ENCODE measurements at places on chromosomes 3 and 15.

DNA sequence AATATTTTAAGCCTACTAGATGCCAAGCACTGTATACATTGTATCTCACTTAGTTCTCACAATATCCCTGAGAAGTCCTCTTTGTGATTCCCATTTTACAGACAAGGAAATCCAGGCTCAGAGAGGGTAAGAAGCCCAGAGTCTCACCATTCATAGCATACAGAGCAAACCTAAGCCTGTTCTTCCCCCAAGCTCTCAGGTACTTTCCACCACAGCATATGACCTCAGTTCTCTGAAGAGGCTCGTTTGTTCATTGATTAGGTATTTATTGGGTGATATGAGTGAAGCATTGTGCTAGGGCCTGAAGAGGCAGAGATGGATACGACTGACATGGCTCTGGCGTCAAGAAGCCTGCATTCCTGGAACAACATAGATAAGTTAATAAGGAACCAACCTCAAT is 310.9 kb upstream of the UMPS start:
- DNase-seq, result no peak

DNA sequence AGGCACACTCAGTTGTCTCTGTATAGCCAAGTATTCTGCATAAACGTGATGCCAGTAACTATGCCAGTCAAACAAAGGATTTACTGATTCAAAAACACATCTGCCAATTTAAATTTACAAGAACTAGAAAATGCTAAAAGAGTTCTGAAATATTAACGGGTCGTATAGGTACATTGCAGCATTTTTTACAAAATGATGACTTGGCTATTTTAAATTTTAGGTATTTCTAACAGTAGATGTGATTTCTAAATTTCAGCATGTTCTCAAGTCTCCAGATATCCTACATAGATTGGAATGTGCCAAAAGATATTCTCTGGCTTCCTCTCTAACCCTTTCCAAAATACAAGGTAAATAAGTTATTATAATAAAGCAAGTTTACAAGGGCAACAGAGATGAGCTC is 60.3 kb downstream of the MORC1 start:
- no peak for DNase-seq

GRCh38 chr15:80265021-80265420 is 13.0 kb upstream of the CTXND1 start:
- DNase-seq, result peak; percentile 16

DNA sequence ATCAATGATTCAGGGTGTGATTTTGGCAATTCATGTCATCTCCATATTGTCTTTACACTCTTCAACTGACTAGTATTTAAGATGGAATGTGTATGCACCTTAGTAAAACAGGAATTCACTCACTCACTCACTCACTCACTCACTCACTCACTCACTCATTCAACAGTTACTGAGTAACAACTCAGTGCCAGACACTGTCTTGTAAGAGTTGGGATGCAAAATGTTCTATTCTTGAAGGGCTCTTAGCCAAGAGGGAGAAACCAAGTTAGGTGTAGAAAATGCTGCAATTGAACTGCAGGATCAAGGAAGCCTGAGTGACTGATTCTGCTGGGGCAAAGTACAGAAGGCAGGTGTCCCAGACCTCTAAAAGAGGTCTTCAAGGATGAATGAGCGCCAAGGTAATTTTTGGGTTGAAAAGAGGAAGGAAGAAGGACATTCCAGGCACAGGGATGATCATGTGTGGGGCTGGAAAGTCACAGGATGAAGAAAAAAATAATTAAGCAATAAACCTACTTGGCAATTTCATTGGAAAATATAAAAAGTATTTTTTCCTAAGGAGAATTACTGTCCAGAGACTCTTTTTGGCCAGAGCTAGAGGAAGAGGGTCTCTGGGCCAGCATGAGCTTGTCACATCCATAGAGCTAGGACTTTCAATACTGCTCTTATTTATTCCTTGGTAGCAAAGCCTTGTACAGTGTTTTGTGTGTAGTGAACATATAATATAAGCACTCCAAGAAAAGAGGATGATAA is 58.9 kb upstream of the ETV5 start:
- no peak for DNase-seq

DNA sequence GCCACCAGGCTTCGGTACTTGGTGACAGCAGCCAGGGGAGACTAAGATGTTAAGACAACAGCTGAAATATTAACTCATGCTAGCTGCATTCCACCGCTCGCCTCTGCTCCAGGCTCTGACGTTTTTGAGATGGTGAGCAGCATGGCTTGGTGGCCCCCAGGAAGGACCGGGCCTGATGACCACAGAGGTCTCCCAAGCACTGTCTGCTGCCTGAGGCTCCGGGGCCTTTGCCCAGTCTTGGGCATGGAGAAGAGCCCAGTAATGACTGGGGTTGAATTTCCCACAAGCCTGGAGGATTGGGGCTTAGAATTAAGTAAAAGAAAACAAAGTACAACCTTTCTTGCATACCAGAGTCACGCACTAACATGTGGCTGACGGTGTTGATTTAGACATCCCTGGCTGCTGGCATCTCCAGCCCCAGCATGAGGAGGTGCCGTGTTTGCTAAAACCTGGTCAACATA is 243.6 kb upstream of the LYSMD4 start:
- DNase-seq, result no peak

DNA sequence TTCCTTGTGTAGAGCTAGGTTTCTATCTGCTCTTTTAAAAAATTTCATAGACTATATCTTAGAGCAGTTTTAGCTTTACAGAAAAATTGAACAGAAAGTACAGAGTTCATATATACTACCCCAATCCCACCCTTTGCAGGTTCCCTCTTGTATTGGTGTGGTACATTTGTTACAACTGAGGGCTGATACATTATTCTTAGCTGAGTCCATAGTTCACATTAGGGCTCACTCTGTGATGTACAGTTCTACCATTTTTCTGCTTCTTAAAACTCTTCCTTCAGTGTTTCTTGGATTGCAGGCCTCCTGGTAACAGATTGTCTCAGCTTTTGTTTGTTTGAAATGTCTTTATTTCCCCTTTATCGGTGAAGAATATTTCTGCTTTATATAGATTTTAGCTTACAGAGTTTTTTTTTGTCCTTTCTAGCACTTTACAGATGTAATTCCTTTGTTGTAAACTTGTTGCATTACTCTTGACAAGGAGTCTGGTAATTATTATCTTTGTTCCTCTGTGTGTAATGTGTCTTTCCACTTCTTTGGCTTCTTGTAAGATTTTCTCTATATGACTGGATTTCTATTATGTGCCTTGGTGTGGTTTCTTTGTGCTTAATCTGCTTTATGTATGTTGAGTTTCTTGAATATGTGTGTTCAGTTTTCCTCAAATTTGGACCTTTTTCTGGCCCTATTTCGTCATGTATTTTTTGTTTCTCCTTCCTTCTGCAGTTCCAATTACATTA is 25.3 kb downstream of the MEF2A start:
- no peak for DNase-seq

- DNase-seq, result no peak
These were observed 12.3 kb downstream of the TCF12 start for GRCh38 chr15:56930669-56931313.

GRCh38 chr3:19213603-19214220 is 65.4 kb downstream of the KCNH8 start:
- DNase-seq, result no peak

GRCh38 chr3:851098-851790 is 241.6 kb upstream of the CNTN6 start:
- no peak for DNase-seq

DNA sequence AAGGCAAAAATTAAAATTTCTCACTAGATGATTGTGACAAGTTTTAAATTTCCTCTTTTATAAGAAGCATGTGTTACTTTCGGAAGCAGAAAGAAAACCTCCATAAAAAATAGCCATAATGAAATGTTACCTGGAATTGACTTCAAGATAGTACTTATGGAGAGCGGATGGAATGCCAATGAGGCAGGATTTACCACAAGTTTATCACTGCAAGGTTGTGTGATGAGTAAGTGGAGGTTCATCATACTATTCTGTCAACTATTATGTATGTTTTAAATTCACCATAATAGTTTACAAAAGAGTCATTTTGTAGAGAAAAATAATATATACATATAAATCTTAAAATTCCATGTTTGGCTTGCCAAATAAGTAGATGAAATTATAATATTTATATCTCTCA is 230.3 kb downstream of the SCAPER start:
- no peak for DNase-seq

- no peak for DNase-seq
These were observed 100.2 kb upstream of the AKAP13 start for GRCh38 chr15:85280203-85280602.

- DNase-seq, result no peak
These were observed 424.8 kb downstream of the LPP start for GRCh38 chr3:188578576-188579363.

DNA sequence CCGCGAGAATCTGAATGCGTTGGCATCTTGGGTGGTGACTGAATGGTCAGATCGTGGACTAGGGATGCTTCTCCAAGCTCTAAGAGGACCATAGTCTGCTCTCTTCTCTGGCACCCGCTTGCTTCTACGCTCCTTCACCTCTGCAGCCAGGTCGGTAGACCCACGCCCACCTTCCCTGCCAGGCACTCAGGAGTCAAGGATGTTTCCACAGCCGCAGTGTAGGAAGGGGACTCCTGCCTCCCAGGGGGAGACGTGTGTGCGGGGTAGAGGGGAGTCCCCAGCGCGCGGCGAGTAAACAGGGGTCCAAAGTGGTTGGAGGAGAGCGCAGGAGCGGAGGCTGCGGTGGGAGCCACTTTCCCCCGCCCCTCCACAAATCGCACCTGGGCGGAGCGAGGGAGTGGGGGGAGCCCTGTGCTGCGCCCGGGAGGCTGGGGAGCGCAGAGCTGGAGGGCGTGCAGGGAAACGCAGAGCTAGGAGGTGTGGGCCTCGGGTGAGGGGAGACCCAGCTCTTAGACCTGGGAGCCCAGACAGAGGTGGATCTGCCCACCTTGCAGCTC is 1.7 kb downstream of the LRRC3B start:
- no peak for DNase-seq

- DNase-seq, result no peak
These were observed 4.4 kb upstream of the CLEC3B start for GRCh38 chr3:45021524-45022297.

GRCh38 chr3:103218146-103218545 is 783.3 kb downstream of the ZPLD1 start:
- no peak for DNase-seq

DNA sequence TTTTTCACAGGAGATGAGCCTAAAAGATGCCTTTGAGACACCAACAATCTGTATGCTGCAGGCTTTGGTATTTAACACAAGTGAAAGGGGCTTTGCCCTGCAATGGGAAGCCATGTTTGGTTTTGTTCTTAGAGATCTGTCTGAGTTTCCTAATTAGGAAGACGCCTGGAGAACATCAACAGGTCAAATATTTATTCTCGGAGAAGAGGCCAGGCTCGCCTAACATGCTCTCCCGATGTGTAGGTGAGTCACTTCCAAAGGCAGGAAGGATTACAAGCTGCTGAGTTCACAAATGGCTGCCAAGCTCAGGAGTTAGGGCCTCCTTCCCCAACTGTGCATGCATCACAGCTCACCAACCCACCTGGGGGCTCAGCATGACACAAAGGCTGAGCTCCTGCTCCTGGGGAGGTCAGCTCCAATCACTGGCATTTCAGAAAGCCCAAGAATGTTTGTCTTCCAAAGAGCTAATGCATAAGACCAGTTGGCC is 119.5 kb upstream of the PRICKLE2 start:
- no peak for DNase-seq

GRCh38 chr3:124759666-124760401 is 29.6 kb downstream of the UMPS start:
- DNase-seq, result no peak

DNA sequence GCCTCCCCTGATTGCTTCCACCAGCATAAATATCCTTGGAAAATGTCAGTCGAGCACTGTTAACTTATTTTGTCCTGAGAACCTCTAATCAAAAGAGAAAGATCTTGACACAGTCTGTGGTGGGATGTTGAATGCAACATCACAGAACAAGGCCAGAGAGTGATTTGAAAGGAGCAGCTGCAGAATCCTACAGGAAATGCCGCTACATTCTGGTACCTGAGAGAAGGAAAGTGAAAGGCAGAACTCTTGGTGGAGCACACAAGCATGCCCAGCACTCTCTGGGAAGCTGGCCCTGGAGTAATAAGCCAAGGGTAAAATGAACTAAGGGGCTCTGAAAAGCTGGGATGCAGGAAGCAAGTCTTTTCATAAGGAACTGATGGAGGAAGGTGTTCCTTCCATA is 75.8 kb downstream of the CBLB start:
- no peak for DNase-seq

GRCh38 chr3:169930843-169931242 is 19.5 kb downstream of the SAMD7 start:
- no peak for DNase-seq

- DNase-seq, result no peak
These were observed 529.9 kb upstream of the ROBO1 start for GRCh38 chr3:80297720-80298119.

DNA sequence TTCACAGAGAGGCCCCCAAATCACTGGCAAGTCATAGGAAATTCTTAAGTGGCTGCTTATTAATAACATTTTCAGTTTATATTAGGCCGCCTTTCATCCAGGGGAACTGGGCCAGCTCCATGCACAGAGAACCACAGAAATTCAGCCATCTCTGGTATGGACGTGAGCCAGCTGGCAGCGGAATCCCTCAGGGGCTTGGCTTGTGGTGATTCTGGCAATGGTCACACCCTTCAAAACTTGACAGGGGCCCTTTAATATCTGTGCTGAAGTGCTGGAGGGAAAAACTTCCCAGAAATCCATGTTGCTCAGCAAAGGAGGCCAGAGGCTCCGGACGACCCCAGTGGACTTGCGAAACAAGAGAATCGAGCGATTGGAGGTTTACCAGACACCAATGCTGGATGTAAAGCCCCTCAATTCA is 11.3 kb downstream of the PRICKLE2 start:
- no peak for DNase-seq

- DNase-seq, result no peak
These were observed 39.4 kb upstream of the B3GNT5 start for GRCh38 chr3:183213415-183214276.

- no peak for DNase-seq
These were observed 14.0 kb downstream of the PLXNA1 start for GRCh38 chr3:126996905-126997304.

DNA sequence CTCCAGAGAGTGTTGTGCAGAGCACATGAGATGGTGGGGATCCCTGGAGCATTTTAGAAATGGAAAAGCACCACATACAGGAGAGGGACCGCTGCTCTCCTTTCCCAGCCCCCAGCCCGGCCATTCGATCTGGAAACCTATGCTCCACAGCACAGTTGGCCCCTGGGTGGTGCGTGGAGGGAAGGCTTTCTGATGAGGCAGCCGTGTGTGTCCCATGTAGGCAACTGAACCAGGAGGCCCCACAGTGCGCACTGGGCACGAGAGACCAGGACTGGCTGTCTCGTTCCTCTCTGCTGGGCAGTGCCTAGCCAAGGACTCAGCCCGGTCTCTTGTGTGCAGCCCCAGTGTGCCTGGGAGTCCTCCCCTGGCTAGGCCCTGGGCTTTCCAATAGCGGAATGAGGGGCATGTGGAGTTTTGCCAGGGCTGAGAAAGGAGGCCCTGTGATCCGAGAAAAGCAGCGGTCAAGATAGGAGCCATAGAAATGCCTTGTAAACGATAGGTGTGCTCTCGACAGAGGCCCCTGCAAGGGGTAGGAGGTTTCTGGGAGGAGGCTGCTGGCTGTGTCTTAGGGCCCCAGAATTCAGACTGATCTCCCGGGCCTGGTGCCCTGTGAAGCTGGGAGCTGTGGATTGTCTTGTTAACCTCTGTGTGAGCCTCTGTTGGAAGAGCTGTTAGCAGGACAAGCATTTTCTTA is 39.0 kb downstream of the CHDH start:
- DNase-seq, result no peak

- DNase-seq, result no peak
These were observed 186.5 kb downstream of the TUSC7 start for GRCh38 chr3:116896116-116896515.
